GM03348 (cell line): ENCODE measurements at places on chromosomes 1 and 21.

- no peak for DNase-seq
Measured at GRCh38 chr1:216422821-216423520, at the start of gene USH2A. Gene USH2A, minus strand, starts transcription at chr1:216423448. Its CDS starts 1,112 bp downstream, at chr1:216422336.

DNA sequence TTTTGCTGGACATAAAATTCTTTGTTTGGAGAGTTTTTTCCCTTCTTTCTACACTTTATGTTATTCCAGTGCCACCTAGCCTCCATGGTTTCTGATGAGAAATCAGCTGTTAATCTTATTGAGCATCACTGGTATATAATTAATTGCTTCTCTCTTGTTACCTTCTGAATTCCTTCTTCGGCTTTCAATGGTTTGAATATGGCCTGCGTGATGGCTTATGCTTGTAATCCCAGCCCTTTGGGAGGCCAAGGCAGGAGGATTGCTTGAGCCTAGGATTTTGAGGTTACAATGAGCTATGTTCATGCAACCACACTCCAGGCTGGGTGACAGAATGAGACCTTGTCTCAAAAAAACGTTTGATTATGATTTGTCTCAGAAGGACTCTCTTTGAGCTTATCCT, 13.0 kb upstream of the CNIH4 start:
- DNase-seq, result no peak

DNA sequence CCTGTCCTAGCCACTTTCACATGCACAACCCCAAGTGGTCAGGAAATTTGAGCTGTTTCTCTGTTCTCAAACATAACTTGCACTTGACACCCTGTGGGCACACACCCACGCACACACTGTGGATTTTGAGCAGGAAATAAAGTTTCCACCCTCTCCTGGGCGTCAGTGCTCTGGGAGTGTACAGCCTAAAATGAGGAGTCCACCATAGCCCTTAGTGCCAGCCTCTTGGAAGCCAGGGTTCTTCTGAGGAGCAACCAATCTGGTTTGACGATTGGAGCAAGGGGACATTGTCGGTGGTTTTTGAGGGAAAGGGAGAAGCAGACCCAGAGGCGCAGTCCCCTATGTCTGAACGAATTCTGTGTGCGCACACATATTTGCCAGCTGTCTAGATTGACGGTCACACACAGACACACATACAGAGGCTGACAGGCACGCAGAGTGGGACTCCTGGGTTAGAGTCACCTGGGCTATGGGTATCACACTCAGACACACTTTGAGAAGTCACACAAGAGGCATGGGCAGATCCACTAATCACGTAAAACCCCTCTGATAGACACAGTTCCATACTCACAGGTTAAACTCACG, 2.7 kb downstream of the DMBX1 start:
- DNase-seq, result no peak

DNA sequence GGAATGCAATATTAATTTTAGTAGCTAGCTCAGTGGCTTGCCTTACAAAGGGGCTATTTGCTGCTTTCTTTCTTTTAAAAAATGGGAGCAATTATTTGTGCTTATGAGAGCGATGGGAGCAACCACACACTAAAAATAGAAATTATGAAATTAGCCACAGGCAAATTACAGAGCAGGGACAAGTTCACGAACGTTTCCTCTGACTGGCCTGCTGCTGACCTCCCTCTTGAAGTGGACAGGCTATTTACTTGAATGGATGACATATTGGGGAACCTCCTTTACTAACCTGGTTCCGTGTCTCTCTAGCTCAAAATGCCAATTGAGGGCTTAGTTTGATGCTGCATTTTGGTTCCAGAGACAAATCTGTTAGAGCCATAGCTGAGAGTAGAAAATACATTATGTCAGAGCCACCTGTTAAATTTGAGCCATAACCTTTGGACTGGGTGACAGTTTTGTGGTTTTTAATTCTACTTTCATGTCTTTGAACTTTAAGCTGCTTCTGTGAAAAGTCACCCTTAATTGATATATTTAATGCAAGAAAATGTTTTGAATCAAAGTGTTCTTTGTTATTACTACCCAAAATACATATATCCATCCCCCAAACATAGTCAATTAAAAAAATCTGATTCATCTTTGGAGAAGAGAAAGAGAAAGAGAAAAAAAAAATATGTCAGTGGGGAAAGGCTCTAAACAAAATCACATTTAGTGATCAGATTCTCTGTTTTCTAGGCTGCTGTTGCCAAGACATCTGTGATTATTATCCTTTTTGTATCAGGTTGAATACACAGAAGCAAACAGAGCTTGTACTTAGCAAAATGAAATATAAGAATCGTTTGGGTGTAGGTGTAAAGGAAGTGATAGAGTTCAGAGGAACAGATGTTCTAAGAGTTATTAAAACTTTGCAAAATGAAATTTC, 351.9 kb downstream of the ADGRL2 start:
- no peak for DNase-seq

- no peak for DNase-seq
Measured at GRCh38 chr21:45700461-45700860, 56.9 kb downstream of the PCBP3 start.

DNA sequence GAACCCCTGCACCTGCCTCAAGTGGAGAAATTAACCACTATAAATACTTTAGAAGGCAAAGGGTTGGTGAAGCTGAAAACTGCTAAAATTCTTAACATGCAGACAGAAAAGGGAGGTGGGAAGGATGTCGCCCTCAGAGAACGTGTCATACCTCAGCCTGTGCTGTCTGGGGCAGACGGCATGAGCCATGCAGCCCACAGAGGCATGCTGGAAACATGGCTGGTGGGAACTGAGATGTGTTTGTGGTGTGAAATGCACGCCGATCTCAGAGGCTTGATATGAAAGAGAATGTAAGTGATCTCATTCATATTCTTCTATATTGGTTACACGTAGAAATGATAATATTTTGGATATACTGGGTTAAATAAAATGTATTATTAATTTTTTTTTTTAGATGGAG, 16.3 kb downstream of the AGPAT3 start:
- DNase-seq, result no peak

DNA sequence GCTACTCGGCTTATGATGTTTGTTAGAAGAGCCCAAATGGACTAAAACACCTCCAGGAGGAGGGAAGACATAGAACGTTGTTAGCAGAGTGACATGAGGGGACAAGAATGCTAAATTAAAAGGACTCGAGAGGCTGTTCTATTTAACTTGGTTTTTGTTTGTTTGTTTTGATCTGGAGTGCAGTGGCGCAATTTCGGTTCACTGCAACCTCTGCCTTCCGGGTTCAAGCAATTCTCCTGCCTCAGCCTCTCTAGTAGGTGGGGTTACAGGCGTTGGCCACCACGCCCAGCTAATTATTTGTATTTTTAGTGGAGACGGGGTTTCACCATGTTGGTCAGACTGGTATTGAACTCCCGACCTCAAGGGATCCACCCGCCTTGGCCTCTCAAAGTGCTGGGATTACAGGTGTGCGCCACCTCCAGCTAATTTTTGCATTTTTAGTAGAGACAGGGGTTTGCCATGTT, 5.1 kb upstream of the HNRNPU start:
- no peak for DNase-seq

- DNase-seq, result no peak
Measured at GRCh38 chr1:5516756-5517155, 475.5 kb downstream of the NPHP4 start.

DNA sequence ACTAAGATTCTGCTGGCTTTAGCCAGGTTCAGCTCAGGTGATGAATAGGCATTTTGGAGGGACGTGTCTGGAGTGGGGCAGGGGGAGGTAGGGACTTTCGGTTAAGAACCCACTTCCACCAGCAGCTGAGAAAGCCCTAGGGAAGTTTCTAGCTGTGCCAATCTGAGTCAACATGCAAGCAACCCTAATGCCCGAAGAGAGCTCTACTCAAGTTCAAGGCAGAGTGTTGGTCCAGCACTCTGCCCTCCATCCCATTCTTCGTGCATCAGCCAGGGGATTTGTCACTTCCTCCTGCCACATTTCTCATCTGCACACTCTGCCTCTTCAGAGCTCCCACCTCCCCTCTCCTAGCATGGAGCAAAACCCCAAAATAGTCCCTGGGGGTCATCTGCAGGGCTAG, 208.8 kb downstream of the HIVEP3 start:
- no peak for DNase-seq

DNA sequence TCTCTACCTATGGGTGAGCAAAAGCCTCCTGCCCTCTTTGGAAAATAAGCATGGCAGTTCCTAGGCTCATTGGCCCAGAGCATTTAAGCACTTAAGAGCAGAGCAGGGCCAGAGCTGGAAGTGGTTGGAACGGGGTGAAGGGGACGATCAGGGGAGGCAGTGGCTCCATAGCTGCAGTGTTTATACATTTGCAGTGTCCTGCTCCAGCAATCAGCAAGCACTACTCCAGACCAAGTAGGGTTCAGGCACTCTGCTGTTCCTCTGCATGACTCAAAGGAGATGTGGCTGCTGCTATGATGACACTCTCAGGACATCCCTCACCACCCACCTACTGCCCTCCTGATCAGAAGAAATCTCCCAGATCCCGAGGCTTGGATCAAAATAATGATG, 55.0 kb downstream of the TRABD2B start:
- no peak for DNase-seq

DNA sequence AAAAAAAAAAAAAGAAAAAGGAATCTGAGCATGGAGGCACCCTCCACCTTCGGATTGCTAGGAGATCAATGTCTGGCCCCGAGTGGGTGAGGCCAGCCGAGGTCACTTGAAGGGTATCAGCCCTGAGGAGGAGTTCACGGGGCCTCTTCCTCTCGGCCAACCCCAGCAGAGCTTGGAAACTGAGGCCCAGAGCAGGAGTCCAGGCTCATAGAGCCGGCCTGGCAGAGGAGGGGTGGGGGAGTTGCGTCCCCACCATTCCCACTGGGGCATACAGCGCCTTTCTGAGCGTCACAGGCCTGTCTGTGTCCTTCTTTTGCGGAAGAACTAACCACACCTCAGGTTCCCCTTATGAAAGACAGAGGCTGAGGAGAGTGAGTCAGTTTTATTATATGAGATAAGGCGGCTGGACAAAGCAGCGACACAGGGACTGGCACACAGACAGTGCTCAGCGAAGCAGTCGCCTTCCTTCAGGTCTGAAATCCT, 17.1 kb upstream of the EPHA2 start:
- no peak for DNase-seq

DNA sequence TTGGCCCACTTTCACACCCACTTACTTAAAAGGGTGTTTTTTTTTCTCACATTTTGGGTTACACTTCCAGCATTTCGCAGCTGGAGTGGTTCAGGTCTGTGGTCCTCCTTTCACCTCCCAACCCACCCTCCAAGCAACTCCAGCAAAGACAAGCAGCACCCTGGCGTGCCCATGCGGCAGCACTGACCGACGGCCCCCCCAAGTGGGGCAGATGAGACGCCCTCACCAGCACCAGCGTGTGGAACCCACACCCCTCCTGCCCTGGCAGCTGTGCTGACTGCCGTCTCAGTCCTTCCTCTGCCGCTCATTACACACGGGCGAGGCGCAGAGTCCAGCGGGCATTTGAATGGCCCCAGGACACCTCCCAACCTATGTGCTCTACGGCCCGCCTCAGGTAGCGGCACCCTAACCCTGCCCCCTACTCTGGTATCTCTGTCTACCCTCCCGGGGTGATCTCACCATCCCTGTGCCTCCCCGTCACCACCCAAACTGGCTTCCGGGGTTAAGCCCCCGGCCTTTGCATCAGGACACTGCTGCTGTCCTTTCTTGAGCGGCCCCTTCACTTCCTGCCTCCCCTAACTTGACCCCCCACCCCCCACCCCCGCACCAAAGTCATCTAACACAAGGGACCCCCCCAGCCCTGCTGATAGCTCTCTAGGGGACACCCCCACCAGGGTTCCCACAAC, 10.9 kb downstream of the LSS start:
- no peak for DNase-seq

- peak; percentile 71 for DNase-seq
Measured at GRCh38 chr1:26538480-26539412, 9.2 kb downstream of the RPS6KA1 start.

GRCh38 chr1:173453982-173454381, 23.2 kb upstream of the PRDX6 start:
- DNase-seq, result peak; percentile 45

- DNase-seq, result no peak
Measured at GRCh38 chr1:188281921-188282320, 1453.2 kb downstream of the PLA2G4A start.

- no peak for DNase-seq
Measured at GRCh38 chr21:28604946-28605537, 387.6 kb downstream of the LTN1 start.

DNA sequence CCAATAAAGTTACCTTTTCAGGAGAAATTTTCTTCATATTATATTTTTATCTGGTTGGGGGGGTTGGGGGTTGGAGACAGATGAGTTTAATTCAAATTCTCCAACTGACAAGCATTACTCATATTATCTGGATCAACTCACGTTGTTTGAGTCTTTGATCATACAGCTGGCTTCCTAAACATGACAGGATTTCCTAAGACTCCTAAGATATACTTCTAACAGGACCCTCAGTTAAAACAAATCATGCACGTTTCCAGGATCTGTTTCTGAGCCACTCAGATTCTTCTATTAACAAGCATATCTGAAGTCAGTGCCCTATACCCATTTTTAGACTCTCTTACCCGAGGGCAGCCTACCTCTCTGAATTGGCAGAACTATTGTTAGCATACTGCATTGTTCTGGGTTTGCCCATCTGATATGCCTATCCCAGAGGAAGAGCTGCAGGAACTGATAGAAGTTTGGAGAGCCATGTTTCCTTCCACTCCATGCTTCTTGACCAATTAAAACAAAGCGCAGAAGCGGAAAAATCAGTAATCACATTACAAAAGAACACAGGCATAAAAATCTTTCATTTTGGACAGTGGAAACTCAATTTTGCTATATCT, 653.9 kb downstream of the LTN1 start:
- no peak for DNase-seq

DNA sequence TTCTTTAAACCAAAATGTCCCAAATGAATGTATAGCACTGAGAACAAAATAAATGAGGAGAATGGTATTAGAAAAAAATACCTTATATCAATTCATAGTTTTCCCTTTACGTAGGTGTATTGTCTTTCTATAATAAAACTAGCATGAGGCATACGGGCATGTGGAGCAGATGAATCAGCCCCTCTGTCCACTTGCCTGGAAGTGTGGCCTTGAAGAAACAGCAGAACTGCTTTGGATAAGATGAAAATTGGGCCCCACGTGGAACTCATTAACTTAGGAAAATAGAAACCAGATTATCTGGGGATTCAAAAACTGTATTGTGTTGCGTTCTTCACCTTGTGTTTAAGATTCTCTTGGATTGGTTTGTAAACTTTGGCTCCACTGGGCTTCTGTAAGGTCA, 356.8 kb upstream of the B3GALT2 start:
- DNase-seq, result peak; percentile 8

GRCh38 chr1:22428672-22429071, 23.0 kb upstream of the ZBTB40 start:
- DNase-seq, result peak; percentile 71

GRCh38 chr1:150280138-150280707, 2.1 kb upstream of the CIART start:
- no peak for DNase-seq

GRCh38 chr1:221097479-221098281, 218.4 kb downstream of the HLX start:
- peak; percentile 79 for DNase-seq

GRCh38 chr1:9539829-9540550, 725 bp downstream of the SLC25A33 start:
- DNase-seq, result peak; percentile 87

GRCh38 chr21:43864313-43864961, 586 bp upstream of the AGPAT3 start:
- peak; percentile 66 for DNase-seq

- DNase-seq, result no peak
Measured at GRCh38 chr1:9853249-9853595, 29.5 kb upstream of the CLSTN1 start.
